ENCODE measurements at places on chromosomes 11 and 22. TPM values are rescaled to one million over a fixed set of nuclear protein-coding genes. Genes with fewer than 3 reads are reported as not detected.

GRCh38 chr11:61799665-61800284 lies 7.1 kb downstream of the FEN1 start:
- no peak for DNase-seq

DNA sequence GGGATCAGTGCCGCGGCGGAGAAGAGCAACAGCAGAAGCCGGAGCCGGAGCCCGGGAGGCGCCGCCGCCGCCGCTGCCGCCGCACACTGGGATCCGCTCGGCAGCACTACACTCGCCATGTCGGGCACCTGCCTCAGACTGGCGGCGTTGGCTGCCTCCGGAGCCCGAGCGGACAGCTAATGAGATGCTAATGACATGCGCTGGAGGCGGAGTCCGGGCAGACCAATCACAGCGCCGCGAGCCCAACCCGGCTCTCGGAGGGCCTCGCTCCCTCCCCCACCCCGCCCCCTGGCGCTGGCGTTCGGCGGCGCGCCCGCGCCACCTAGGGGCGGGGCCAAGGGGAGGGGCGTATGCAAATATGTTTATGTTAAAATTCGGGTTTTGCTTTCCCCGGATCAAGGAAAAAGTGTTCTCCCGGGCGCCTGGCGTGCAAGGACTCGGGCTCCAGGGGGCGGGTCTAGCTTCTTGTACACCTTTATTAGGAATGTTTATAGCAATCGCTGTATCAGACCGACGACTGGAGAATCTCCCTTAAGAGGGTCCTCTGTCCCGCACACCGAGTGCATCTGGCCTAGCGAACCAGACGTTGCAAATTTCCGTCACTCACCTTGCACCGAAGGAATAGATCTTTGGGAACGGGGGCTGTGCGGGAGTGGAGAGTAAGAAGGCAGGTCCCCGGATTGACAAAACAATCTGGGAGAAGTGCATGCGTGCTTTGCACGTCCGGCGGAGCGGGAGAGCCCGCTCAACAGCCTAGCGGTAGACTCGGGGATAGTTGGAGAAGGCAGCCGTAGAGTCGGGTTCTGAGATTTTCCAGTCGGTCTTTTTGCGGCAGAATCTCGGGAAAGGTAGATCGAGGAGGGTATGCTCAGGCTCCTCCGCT lies at the start of gene CADM1:
TSS of gene CADM1 (minus strand) at position 140 of the 883 bp plus-strand sequence.
- DNase-seq: peak; percentile 97

DNA sequence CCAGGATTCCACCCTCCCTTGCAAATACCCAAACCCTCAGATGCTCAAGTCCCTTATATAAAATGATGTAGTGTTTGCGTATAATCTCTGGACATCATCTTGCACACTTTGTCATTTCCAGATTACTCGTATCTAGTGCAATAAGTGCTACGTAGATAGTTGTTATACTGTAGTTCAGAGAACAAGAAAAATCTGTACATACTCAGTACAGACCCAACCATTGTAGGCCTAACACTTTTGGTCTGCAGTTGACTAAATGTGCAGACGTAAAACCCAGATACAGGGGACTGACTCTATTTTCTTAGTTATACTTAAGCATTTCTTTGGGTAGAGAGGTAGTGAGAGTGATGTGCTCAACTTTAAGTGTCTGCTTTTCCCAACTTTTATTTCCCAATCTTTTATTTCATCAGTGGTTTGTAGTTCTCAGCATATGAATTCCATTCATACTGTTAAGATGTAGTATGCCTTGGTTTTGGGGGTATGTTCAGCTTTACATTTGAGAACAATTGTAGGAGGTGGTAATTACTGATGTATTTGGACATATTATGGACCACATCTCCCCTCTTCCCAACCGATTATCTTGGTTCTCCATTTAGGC lies 43.9 kb downstream of the DDX6 start:
- DNase-seq: no peak

DNA sequence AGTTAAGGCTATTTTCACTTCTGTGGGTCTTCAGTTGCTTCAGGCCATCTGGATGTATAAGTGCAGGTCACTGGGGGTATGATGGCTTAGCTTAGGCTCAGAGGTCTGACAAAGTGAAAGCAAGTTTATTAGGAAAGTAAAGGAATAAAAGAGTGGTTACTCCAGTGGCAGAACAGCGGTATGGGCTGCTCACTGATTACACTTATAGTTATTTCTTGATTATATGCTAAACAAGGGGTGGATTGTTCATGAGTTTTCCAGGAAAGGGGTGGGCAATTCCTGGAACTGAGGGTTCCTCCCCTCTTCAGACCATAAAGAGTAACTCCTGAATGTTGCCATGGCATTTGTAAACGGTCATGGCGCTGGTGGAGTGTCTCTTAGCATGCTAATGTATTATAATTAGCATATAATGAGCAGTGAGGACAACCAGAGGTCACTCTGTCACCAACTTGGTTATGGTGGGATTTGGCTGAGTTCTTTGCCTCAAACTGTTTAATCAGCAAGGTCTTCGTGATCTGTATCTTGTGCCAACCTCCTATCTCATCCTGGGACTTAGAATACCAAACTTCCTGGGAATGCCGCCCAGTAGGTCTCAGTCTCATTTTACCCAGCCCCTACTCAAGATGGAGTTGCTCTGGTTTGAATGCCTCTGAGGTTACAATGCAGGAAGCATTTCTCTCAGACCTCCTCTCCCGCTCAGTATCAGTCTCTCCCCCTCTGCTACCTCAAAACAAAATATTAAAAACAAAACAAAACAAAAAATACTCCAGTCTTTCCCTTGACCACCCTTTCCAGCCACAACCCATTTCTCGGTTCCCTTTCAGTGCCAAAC lies 106.6 kb upstream of the SLC22A12 start:
- no peak for DNase-seq

DNA sequence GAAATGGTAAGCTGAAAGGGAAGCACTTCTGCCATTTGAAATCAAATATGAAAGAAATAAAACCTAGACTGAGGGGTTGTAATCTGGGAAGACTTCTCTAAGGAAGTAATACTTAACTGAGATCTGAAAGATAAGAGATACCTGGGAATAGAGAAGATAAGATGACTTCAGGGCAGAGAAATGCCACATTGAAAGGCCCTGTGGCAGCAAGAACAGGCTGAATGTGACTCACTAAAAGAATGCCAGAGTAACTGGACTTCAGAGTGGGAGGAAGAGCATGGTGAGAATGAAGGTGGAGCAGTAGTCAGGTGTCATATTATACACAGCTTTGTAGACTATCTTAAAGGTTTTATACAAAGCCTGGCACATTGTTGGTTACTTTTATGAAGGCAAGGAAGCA lies 17.6 kb downstream of the CALCA start:
- no peak for DNase-seq

GRCh38 chr11:17691550-17691949 lies 27.8 kb upstream of the MYOD1 start:
- DNase-seq: no peak

- no peak for DNase-seq
Measured at GRCh38 chr22:35421121-35421520, 21.2 kb downstream of the MCM5 start.

GRCh38 chr11:78840200-78840599 lies 265.5 kb upstream of the NARS2 start:
- no peak for DNase-seq

DNA sequence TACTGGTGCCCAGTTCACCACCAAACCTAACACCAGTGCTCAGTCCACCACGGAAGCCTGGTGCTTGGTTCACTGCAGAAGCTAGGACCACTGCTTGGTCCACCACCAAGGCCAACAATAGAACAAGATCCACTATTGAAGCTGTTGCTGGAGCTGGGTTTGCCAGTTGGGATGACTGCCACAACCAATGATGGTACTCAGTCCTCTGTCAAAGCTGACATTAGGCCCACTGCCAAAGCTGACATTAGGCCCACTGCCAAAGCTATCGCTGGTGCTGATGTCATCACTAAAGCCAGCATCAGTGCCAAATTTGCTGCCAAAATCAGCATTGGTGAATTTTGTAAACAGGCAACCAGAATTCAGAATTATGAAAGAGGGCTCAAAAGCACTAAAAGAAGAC lies 1850.2 kb upstream of the RAG2 start:
- DNase-seq: no peak

DNA sequence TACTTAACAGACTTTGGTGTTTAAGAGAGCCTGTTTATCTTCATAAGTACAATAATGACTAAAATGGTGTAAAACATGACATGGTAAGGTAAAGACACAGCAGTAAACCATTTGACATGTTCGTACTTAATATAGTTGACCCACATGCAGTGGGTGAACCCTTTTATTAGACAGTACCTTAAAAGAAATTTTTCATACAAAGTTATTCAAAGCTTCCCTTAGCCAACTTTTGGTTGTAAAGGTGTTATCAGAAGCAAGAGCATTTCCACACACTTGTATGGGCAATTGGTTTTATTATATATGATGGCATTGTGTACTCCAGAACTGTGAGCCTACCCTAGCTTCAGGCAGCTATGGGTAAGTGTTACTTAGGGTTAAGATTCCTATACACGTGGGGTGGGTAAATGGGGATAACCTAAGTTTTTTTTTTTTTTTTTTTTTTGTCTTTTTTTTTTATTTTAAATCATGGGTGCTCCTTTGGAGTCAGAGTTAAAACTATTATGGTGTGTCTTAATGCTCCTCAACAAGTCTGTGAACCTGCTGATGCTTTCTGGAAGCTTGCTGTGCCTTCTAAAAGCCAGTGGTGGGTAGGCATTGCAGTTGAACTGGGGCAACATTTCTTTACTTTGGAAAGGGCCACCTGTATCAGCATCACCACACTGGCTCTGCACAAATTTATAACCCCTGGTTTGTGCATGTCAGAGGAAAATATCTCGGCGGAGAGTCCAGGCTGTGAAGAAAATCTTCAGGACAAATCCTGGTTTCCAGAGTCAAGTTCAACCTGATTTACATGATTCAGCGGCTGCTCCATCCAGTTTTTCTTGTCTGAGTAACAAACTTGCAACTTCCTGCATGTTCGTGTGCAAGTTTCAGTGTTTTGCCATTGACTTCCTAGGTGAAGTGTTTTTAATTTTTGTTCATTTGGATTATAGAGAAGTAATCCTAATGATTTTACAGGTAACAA lies 3.3 kb downstream of the PCF11 start:
- DNase-seq: no peak

DNA sequence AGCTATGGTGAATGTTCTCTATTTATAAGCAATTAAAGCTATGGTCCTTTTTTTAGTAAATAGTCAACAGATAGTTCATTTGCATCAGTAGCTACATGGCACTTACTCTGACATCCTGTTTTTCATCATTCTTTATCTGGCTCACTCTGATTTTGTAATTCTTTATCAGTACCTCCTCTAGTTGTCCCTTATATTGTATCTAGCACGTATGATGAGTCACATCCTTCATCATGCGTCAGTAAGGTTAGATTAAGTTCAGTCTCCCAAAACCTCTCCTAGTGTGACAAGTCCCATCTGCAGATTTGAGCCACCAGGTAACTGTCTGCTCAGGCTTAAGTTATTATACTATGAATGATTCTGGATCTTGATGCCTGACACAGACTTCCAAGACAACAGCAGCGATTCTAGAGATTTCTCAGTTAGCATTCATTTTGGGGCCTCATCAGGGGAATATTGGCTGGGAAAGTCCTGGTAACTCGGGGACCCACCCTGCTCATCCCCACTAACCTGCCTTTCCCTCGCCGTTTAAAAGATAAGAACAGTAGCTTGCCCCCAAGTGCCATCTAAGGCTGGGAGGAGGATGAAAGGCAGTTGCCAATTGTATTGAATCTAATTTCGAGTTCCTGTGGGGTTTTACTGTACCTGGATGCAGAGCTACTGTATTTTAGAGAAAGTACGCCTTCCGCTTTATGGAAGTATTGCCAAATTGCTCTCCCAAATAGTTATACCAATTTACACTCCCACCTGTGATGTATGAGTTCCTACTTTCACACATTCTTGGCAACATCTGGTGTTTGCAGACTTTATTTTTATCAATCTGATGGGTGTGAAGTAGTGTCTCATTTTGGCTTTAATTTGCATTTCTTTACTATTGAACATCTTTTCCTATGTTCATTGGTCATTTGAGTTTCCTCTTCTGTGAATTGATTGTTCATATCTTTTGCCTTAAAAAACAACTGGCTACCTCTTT lies 55.9 kb downstream of the ZC3H12C start:
- no peak for DNase-seq

DNA sequence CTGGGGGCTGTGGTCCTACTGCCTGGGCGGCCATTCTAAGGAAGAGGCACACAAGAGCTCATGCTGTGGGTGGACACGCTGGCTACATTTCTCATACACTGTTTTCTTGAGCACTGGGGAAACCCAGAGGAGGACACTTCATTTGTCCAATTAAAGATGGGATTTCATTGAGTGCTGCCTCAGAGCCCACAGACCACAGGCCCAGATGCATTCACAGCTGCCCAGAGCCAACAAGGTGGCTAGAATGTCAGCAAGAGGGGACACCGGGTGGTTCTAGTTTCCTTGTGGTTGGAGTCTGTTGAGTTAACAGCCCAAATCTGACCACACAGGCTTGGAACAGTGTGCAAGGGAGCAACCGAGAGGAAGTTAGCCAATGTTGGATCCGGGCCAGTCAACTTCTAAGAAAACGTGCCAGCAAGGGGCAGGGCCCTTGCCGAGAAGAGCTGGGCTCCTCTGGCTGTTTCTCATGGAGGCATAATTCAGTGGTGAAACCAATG lies 35.0 kb upstream of the SORL1 start:
- DNase-seq: no peak

GRCh38 chr11:100592619-100593260 lies 94.3 kb upstream of the ARHGAP42 start:
- DNase-seq: no peak

DNA sequence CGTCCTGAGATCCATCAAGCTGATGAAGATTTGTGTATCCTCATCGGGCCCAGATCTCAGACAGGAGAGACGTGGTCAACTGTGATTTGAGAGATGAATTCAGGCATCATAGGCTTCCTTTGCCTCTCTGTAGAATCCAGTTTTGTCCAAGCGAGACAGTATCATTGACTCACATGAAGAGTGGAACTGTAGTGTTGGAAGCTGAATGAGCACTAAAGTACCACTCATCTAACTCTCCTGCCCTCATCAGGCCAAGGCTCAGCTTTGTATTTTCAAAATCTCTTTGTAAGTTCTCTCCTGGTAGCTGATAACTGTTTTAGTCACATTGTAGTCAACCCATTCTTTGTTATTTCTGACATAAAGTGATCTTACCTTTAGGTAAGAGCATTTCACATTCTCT lies 85.1 kb downstream of the KIRREL3 start:
- DNase-seq: no peak

DNA sequence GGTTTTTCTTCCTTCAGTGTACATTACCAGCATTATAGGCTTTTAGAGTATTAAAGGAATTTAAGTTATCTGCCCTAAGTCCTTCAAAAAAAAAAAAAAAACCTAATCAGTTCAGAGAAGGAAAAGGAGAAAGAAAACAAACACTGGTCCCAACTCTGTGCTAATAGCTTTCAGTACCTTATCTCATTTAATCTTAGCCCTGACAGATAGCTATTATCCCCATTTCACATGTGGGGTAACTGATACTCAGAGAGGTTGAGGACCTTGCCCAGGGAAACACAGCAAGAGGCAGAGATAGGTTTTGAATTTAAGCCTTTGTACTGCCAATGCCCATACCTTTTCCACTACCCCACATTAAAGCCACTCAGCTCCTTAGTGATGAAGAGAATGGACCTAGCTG lies 43.4 kb downstream of the FAT3 start:
- DNase-seq: no peak

Gene TTC17
- total RNA-seq: 109 TPM

Gene SLC35F2
- 22.6 TPM for total RNA-seq

Gene LDHAL6A
- total RNA-seq: 0.62 TPM

Gene SERPING1
- 9.0 TPM for total RNA-seq
